ENCODE measurements at places on chromosomes 7 and 10.

GRCh38 chr10:88249450-88249849 lies 333.7 kb downstream of the RNLS start:
- no peak for DNase-seq

DNA sequence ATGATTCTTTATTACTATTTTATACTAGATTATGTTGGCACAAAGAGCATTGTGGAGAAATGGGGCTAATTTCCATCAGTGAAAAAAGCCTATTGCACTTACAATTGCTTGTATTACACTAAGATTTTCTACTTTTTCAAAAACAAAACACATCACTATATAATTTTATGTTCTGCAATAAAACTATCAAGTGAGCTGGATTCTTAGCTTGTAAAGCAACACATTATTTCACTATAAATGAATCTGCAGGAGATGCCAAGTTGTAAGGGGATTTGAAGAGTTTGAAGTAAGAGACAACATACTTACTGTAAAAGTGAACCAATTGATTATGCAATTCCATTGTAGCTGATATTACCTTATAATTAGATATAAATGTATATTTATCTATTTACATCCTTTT lies 333.3 kb upstream of the SEMA3D start:
- no peak for DNase-seq

- DNase-seq: no peak
Observed at GRCh38 chr7:55070271-55070743, 51.5 kb downstream of the EGFR start.

DNA sequence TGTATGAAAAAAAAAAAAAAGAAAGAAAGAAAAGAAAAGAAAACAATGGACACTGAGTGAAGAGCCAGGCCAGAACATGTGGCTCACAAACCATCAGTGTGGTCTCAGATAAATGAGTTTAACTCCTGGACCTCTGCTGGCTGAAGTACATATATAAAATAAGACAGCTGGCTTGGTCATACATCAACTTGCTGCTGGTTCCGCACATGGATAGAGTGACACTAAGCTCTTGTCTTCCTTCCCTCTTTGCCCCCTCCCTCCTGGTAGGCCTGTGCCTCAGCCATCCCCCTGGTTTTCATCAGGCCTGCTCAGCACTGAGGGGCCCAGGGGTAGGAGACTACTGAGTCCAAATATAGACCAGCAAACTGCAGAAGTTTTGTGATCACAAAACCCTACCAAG lies 58.1 kb upstream of the DGKI start:
- no peak for DNase-seq

- DNase-seq: no peak
Observed at GRCh38 chr10:110957606-110958005, 38.2 kb downstream of the SHOC2 start.

DNA sequence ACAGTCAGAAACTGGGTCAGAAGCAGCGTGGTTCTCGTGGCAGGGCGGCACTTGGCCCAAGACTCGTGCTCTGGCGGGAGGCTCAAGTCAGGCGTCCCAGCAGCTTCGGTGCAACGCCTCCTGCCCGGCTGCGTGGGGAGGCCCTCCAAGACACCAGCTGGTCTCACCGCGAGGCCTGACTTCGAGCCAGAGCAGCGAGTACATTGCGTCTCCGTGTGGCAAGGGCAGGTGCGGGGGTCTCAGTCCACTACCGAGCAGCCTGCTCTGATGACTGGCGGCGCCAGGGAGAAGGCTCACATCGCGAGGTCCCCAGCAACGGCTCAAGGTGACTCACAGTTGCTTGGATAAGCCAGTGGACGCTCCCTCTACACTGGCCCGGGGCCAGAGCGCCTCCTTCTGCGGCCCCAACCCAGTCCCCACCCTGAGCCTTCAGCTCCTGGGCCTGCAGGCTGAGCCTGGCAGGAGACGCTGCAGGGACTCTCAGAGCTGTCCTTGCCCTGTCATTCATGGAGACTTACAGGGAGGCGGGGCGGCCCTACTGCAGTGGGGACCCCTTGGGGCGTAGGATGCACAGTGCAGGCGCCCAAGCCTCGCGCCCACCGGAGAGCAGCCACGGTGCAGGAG lies 41.9 kb upstream of the PRKAR1B start:
- DNase-seq: no peak

DNA sequence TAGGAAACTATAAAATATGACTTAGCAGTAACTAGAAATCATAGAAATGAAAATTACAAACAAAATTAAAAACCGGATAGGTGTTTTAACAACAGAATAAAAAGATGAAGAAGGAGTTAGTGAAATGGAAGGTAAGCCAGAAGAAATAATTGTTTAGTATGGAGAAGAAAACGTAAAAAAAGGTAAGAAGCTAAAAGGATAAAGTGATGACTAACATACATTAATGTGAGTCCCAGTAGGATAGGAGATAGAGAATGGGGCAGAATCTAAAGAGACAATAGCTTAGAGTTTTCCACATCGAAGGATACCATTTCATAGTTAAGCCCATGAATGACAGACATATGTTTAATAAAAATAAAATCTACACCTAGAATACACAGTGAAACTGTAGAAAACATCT lies 25.3 kb downstream of the GTF2I start:
- no peak for DNase-seq

DNA sequence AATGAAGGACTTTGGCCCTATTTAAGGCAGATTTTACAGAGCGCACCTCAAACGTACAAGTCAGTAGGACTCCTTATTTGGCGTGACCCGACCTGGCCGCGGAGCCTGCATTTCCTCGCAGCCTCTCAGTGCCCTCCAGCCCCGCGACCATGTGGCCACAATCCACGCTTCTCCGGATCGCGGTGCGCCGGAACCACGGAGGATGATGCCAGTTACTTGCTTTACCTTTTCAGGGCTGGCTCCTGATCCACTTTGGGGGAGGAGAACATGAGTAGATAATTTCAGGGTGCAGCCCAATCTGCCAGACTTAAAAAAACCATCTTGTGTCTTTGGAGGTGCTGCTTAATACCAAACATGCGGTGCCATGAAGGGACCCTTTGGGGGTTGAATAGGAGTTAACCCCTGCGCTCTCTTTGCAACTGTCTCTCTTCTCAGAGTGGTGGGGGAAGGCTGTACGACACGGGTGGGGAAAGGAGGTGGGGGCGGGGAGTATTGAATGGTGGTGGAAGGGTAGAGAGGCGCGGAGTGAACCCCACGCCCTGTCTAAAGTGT lies 1.5 kb downstream of the FRAT1 start:
- no peak for DNase-seq

DNA sequence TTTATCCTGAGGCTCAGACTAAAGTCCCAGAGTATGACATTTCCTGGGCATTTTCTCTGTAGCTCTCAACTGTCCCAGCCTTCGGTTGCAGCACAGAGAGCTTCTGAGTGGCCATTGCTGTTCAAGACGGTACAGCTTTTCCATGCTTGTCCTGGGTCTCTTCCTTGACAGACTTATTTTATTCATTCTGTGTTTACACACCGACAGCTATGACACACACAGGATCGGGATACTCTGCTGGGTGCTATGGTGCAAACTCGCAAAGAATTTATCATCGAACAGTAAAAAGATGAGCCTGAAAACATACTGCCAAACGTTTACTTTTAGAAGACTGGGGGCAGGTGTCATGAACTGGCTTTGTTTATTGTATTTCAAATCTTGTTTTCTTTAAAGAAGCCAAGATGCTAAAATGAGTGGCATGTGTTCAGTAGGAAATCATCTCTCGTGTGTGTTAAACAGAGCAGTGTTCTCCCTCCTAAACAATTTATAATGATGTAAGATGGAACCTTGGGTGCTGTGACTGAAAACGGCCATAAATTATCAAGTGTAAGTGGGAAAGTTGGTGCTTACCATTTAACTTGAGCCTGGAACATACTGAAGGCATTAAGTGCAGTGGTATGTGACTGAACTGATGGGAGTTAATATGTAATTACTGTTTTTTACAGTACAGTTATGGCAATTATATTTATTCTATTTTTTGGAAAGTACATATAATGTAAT lies 120.8 kb downstream of the CELF2 start:
- no peak for DNase-seq

- DNase-seq: no peak
Observed at GRCh38 chr7:20521243-20521642, 94.2 kb upstream of the ABCB5 start.

DNA sequence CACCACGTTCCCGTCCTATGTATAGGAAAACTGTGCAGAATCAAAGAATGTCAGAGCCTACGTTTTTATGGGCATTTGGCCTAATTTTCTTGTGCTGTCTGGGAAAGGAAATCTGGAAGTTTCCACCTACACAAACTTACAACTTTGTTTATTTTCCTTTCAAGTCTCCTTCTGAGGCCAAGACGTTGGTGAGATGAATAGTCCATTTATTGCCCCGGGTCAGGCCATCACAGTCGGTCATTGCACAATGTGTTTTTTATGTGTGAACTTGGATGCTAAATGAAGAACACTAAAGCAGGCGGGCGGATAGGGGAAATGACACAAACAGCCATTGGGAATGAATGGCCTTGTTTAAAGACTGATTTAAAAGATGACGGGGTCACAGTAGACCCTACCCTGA lies 38.6 kb downstream of the TRIL start:
- DNase-seq: no peak

- DNase-seq: no peak
Observed at GRCh38 chr10:92829042-92829785, 19.1 kb upstream of the EXOC6 start.

- DNase-seq: no peak
Observed at GRCh38 chr10:74047871-74048270, 50.0 kb downstream of the VCL start.

GRCh38 chr7:100827330-100828226 lies at the start of gene EPHB4:
EPHB4 (minus strand) TSS chr7:100827523; CDS start chr7:100827030, 493 bp downstream.
- no peak for DNase-seq

DNA sequence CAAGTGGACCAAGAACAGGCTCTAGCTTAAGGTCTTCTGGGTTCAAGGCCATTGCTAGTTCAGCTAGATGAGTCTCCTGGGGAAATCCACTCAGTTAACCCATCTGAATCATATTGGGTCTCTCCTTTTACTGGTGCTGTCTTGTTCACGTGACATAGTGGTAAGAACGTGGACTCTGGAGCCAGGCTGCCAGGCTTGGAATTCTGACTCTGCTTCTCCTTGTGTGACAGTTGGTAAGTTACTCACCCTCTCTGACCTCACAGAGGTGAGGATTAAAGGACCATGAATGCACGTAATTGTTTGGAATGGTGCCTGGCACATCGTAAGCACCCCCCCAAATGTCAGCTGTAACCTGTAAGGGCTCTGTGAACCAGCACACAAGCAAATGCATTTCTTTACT lies 9.7 kb upstream of the CALU start:
- no peak for DNase-seq

- DNase-seq: no peak
Observed at GRCh38 chr10:48439031-48439430, 132.6 kb downstream of the MAPK8 start.

DNA sequence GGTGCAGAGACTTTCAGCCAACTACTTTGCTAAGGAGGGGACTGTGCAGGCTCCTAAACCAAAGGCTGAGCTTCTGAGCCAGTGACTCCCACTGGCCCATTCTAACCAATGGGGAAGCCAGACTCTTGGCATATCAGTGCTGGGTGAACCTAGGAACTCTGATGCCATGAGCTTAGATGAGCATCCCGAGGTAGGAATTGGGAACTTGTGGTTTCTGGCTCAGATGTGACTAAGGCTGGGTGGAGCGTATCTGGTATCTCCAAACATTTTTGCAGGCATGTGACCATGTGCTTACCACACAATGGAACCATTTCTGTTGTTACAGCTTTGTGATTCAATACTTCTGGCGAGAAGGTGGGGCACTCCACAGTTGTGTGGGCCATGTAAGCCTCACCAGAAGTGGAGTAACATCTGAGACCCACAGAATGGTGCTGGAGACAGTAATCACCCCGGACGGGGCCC lies 2.5 kb upstream of the AVPI1 start:
- DNase-seq: no peak

- DNase-seq: peak; percentile 63
Observed at GRCh38 chr10:3805791-3806461, 20.9 kb upstream of the KLF6 start.

Measured in activated T-cell treated with anti-CD3 and anti-CD28 coated beads, Interleukin-2, amount 50 U/mL, for 1 hour (primary cell).